ENCODE measurements at places on chromosomes 7 and 10. TPM values are rescaled to one million over a fixed set of nuclear protein-coding genes. Genes with fewer than 3 reads are reported as not detected.

IRF5 gene
- polyA plus RNA-seq: 7.8 TPM

ADCY1 gene
- polyA plus RNA-seq: 0.25 TPM

NPFFR1 gene
- not detected for polyA plus RNA-seq

KCNH2 gene
- 0.23 TPM for polyA plus RNA-seq

Data from aorta (tissue), 5 donors.